ENCODE measurements at places on chromosomes 7 and 10. TPM values are rescaled to one million over a fixed set of nuclear protein-coding genes. Genes with fewer than 3 reads are reported as not detected.
A peak's percentile ranks its signal among the peaks of the same experiment; 100 is the strongest.

Gene ERVW-1
- total RNA-seq = 0.22 TPM

- no peak for DNase-seq
These were observed 174.1 kb downstream of the SKAP2 start for GRCh38 chr7:26690135-26690805.

Gene MEST
- total RNA-seq = 72.0 TPM

DNA sequence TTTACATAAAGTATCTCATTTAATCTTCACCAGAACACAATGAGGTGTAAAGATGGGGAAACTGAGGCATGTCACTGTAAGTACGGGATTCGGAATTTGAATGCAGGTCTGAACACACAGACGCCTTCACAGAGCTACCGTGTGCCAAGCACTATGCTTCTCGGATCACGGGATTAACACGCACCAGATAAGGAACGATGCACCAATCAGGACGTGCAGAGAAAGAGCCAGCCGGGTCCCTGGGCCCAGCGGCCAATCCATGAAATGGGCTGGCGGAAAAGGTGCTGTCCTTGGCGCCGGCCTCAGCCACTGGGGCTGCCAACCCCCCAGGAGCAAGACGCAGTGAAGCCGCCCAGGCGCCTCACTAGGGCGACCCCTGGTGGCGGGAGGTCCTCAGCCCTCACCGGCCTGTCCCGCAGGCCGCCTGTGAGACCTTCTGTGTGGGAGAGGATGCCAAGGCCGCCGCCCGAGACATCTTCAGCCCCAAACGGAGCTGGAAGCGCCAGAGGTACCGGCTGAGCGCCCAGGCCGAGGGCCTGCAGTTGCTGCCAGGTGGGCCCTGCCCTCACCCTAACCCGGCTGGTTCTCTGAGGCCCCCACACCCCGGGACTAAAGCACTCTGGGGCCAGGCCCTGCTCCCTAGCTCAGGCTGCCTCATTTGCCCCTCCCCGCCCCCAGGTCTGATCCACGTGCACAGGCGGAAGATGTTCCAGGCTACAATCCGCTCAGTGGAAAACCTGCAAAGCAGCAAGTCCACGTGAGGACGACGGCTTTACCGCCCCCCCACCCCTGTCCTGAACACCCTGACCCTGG, 15.6 kb downstream of the ATG9B start:
- peak; percentile 77 for DNase-seq

GRCh38 chr10:28387140-28387539, 84.3 kb upstream of the MPP7 start:
- DNase-seq = no peak

DNA sequence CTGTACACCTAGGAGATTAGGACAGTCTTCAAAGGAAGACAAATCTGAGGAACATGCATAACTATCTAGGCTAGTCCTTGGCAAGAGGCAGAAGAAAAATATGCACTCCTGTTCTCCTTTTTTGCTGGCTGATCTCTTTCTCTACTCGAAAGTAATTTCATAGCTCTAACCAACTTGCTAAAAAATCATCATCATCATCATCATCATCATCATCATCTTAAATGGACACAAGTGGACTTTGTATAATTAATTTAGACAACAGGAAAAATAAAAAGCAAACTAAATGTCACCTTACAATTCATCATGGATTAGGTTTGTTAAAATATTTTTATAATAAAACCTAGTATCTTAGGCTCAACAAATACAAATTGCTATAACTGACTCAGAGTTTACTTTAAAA, 47.2 kb upstream of the DKK1 start:
- DNase-seq = no peak

Gene SPDYE8
- not detected for total RNA-seq

DNA sequence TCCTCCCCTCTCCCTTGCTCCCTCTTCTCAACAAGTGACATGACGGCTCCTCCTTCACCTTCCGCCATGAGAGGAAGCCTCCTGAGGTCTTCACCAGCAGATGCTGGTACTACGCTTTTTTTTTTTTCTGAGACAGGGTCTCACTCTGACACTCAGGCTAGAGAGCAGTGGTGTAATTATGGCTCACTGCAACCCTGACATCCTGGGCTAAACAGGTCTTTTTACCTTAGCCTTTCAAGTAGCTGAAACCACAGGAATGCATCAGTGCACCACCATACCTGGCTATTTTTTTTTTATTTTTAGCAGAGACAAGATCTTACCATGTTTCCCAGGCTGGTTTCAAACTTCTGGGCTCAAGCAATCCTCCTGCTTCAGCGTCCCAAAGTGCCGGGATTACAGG, 43.6 kb downstream of the MDH2 start:
- DNase-seq = no peak

DNA sequence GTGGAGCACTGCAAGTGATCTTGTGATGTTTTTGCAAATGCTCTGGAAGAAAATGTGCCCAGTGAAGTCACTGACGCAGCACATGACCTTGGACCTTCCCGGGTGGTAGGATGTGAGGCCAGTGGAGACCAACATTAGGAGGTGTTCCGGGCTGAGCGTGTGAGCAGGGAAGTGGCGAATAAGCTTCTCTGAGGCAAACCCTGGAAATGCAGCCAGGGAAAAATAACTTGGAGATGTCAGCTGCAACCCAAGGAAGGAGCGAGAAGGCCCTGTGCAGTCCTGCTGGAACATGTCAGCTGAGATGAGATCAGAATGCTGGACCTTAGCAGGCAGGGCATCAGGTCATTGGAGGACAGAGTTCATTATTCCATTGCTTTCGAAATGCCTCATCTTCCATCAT, 18.6 kb upstream of the SDK1 start:
- no peak for DNase-seq

Gene CCL26
- 4.3 TPM for total RNA-seq

Measured in sciatic nerve (tissue), 2 donors.